ENCODE measurements at places on chromosomes 5 and 9.

- no peak for DNase-seq
These were observed 60.3 kb downstream of the SEC61B start for GRCh38 chr9:99282406-99282805.

DNA sequence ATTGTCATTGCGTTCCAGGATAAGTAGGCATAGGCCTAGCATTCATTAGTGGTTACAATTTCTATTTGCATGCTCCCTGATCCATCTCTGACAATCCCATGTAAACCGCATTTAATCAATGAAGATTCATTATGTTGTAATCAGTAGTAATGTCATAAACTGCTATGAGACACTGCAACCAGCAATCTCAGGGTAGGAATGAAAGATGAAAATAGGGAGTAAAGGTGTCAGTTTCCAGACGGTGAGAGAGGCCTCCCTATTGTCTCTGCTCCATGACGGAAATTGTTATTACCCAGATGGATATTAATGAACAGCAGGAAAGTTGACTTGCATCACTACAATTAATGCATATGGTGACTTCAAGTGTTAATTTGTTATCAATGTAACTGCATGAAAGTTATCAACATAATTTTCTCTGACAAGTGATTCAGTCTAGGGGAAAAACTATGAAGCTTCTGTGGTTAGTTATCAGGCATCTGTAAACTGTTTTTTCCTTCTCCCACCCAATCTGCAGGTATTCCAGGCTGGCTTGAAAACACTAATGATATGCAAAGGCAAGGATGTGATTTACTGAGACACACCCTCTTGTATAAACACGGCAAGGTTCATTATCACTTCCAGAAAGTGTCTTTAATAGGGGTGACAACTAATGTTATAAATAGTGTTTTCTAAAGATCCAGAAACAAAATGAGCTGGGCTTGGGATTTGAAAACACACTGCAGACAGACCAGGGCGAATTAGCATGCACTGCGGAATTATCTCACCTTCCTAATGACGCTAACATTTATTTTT is 73.5 kb downstream of the ZNF622 start:
- DNase-seq, result no peak

DNA sequence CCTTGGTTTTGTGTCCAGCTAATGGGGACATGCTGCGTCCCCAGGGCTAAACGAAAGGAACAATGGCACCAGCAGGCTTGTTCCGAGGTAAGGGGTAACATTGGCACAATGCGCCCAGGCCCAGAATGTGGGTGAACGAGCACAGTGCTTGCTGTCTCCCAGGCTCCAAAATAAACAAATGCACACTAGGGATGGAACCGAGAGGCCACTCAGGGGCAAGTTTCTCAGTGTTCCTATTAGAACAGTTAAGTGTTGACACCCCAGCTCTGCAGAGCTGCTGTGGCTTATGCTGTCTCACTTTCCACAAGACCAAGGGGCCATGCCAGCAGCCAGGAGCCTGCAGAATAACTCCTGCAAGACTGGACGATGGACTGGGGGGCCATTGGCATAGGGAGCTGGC is 492.4 kb downstream of the GADD45G start:
- DNase-seq, result no peak

DNA sequence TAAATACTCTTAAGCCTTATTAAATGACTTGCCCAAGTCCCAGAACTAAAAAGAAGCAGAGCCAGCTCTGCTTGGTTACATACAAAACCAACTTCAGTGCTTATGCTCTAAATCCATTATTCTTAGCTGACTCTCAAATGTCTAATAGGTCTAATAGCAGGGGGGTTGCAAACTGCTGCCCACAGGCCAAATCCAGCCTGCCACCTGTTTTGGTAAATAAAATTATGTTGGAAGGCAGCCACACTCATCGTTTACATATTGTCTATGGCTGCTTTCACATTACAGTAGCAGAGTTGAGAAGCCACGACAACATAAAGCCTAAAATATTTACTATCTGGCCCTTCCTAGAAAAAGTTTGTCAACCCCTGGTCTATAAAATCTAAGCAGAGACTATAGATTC is 69.0 kb downstream of the KLHL3 start:
- no peak for DNase-seq

- no peak for DNase-seq
These were observed 1.8 kb downstream of the RNF130 start for GRCh38 chr5:180069589-180070247.

GRCh38 chr5:121596882-121597281 is 254.8 kb upstream of the FTMT start:
- no peak for DNase-seq

GRCh38 chr9:136053757-136054142 is 41.3 kb downstream of the NACC2 start:
- DNase-seq, result no peak

Data from nephron progenitor cell (in vitro differentiated cells).